Kidney (tissue), 22 donors: ENCODE measurements at places on chromosomes 6 and 20.
A peak's percentile ranks its signal among the peaks of the same experiment; 100 is the strongest.

DNA sequence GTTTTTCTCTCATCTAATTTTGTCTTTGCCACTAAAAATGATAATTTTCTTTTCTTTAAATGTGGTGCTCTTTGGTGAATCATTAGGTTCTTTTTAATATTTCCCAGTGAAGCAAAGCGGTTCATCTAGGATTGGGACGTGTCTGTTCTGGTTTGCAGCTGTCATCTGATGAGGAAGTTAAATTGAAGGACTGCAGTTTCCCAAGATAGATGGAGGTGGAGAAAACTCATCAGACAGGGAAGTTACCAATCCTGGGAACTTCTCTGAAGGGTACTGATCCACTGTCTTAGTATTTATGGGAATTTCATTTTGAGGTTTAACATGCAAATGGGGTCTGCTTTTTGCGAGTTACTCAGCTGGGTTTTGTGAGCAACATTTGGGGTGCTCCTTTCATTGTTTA lies 2.4 kb upstream of the AARS2 start:
- DNase-seq = no peak

DNA sequence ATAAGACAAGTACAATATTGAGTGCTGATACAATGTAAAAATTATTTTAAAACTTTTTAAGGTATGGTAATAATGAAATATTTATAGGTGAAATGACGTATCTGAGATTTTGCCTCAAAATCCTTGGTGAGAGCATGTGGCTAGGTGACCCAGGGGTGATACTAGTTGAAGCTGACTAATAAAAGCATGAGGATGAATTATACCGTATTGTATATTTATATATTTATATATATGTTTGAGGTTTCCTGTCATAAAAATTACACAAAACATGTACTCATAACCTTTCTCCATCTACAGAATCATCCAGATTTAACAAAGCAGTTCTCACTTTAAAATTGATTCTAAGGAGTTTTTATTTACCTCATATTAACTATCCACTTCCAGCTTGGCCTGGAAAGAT lies 358.1 kb downstream of the CDKAL1 start:
- DNase-seq = no peak

DNA sequence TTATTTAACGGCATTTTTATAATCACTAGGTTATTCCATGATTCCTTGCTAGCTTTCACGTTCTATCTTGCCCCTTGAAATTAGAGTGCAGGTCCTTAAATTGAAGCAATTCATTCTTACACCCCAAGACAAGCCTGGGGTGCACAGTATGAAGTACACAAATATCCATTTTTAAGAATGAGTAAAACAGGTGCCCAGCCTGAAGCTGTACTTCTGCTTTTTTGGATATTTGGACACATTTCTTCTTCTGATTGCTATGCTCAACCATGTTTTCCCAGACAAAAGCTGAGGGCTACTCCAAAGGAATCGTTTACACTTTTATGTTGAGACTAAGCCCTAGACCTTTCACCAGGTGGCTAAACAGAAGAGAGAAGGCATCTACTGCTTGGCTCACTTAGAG lies 7.9 kb upstream of the TAGAP start:
- DNase-seq = no peak

GRCh38 chr6:44918671-44919296 lies 409.3 kb upstream of the RUNX2 start:
- no peak for DNase-seq

DNA sequence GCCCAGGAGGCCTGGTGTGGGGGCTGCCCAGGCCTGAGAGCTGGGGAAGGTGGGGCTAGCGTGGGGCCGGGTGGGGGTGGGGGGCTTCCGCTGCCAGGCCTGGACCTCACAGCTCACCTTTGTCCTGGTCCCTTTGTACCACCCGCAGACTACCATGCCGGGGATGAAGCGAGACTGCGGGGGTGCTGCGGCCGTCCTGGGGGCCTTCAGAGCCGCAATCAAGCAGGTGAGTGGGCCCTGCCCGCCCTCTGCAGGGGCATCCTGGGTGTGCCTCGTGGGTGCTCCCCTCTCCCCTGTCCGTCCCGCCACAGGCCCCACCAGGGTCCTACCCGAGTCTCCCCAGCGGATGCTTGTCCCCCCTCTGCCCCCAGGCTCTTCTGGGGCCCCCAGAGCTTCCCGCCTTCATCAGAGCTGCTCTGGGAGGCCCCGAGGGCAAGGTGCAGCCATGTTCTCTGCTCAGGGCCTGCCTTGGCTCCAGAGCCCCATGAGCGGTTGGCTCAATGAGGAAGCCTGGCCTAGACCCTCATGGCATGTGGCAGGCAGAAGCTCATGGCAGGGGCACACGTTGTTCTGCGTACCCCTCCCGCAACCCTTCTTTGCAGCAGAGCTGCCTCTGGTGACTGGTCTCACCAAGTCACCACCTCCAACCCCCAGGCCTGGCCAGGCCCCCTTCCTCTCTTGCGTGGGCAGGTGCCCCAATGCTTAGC lies 14.5 kb downstream of the NPEPL1 start:
- peak; percentile 26 for DNase-seq

- peak; percentile 45 for DNase-seq
Observed at GRCh38 chr6:106084106-106084988, 1.8 kb upstream of the PRDM1 start.
